Tibial nerve (tissue), 4 donors: ENCODE measurements at places on chromosomes 5 and 9.

- no peak for DNase-seq
Observed at GRCh38 chr5:6699357-6699756, 13.9 kb upstream of the TENT4A start.

GRCh38 chr5:167339205-167339604 is 952.2 kb upstream of the WWC1 start:
- no peak for DNase-seq

DNA sequence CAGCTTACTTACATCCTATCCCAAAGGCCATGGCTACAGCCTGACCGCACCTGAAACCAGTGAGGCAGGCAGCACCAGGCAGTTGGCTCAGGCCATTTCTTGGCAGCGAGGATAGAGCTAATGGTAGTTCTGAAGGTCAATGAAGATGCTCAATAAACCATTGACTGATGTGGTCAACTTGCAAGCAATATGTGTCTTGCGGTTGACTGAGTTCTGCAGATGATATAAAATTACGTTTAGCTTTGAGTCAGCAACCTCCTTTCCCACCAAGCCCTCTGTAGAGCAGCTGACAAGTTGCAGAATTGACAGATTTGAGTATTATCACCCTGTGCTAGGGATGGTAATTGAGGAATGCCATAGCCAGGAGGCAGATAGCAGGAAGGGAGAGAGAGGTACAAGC is 189.0 kb upstream of the PUM3 start:
- no peak for DNase-seq

- DNase-seq, result no peak
Observed at GRCh38 chr9:135698767-135699166, 514 bp downstream of the SOHLH1 start.

DNA sequence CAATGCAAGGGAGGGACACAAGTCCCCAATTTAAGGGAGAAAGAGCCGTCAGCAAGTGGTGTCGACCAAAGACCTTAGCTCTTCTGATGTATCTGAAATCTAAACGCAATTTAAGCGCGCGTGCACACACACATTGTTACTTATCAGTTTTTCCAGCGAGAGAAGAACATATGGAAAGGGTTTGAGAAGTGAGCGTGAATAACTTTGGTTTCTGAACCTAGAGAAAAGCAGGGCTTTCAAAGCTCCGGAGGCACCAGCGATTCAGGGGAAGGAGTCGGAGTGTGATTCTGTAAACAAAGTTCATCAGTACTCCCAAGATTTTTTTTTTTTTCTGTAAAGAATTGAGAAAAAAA is 191.8 kb downstream of the MEF2C start:
- DNase-seq, result no peak

DNA sequence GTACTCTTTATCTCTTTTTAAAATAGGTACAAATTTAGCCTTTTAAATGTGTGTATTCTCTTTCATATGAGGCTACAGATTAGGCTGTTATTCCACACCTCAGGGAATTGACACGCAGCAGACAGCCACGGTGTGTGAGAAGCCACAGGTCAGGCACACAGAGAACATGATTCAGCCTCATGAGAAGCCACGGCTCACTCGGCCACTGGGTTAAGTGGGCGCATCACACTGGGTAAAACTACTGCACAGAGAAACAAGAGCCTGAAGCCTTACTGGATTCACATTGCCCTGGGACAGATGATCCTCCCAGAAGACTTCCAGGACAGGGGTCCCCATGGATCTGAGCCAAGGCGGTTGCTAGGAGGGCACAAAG is 28.2 kb downstream of the LPCAT1 start:
- DNase-seq, result no peak

DNA sequence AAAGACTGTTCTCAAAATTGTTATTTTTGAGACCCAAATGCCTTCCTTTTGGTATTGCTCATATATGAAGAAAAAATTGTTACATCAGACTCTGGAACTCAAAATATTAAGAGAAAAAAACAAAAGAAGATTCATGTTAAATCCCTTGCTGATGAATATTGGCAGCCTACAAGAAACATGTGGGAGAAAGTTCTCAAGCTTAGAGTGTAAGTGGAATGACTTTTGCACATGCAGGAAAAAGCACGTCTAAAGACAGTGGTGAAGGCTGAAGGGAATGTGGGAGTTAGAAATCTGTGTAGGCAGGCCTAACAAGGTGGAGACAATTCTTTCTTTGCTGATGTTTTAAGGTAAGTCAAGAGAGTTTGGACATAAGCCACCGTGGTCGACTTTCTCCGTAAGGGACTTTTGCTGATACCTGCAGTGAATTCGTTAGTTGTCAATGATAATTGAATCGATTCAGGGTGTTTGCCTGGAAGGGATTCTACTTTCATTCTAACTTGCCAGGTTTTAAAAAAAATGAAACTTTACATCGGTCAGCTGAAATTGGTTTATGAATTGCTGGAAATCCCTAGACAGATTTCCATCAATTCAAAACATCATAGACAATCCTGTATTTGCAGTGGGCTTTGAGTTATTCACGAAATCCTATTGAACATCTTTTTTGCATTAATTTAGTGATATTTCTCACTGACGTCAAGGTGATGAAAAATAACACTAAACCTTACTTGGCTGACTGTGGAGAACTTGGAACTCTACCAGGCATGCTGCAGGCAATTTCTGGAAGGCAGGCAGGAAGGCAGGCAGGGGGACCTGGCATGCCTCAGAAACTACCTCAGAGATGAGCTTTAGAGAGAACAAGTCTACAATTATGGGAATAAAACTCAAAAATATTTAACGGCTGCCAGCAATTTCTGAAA is 359.1 kb upstream of the ADAMTSL1 start:
- no peak for DNase-seq

DNA sequence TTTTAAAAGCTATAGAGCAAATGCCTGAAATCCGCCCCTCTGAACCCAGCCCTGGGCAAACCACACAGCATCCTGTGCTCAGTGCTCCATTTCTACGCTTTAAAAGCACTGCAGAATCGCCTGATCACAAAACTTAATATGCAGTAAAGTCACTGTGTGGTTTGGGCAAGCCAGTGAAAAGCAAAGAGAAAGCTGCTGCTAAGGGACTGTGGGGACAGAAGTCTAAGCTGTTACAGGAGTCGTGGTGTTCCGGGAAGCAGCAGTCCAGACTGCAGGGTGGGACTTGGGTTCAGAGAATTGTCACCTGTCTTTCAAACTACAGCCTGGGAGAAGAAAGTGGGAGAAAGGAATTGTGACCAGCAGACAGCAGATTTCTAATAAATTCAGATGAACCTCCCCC is 8.2 kb downstream of the RAPGEF1 start:
- no peak for DNase-seq

GRCh38 chr5:118611332-118611945 is 376.9 kb downstream of the DTWD2 start:
- no peak for DNase-seq

DNA sequence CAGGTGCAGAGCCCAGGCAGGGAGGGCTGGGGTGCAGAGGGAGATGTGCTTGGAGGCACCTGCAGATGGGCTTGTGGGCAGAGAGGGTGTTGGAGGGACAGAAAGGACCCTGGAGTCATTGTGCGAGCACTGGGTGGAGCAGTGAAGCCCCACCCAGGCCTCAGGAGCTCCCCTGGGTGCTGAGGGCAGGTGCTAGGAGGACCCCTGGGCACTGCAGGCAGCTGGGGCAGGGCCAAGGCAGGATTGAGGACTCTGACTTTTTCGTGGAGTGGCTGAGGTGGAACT is 10.3 kb upstream of the SLC6A18 start:
- no peak for DNase-seq

- no peak for DNase-seq
Observed at GRCh38 chr9:81183761-81184160, 505.6 kb downstream of the TLE1 start.

DNA sequence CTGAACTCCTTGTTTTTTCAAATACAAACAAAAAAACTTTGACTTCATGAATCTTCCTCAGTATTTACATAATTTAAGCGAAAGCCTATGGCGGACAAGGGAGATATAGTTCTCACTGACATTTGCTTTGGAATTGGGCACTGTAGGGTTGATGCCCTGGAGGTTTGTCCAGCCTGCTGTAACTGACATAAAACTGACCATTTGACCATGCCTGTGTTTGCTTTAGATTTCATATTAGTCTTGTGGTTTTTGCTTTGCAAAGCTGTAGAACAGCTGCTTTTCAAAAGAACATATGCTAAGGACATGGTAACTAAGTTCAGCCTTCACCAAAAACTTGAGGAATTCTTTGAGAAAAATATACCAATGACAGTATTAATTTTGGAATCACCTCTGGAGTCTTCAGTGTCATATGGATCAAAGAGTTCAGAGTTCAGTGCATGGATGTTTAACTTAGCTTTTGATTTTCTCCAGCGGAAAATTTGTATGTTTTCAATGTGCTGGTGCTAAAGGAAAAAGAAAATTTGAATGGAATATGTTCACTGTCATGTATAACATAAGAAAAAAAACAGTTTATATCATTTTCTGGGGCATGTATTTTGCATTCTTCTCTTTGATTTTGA is 1013.1 kb downstream of the NR2F1-AS1 start:
- no peak for DNase-seq

- DNase-seq, result no peak
Observed at GRCh38 chr9:127105805-127106465, 16.5 kb downstream of the ANGPTL2 start.

- no peak for DNase-seq
Observed at GRCh38 chr9:125239631-125240597, 1.2 kb downstream of the HSPA5 start.

- no peak for DNase-seq
Observed at GRCh38 chr5:6545036-6545693, 87.7 kb downstream of the NSUN2 start.

DNA sequence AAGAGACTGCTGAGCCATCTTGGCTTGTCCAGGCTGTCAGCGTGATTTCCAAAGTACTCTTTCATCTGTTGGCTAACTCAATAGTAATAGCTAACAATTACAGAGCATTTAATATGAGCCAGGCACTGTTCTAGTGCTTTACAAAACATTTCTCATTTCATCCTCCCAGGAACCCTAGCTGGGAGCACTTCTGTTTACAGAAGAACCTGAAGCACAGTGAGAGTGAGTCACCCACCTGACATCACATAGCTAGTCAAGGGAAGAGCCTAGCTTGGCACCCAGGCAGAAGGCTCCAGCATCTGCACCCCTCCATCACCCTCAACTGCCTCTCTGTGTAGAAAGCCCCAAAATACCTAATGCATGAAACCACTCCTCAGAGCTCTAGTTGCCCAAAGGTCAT is 57.5 kb upstream of the IQGAP2 start:
- no peak for DNase-seq

DNA sequence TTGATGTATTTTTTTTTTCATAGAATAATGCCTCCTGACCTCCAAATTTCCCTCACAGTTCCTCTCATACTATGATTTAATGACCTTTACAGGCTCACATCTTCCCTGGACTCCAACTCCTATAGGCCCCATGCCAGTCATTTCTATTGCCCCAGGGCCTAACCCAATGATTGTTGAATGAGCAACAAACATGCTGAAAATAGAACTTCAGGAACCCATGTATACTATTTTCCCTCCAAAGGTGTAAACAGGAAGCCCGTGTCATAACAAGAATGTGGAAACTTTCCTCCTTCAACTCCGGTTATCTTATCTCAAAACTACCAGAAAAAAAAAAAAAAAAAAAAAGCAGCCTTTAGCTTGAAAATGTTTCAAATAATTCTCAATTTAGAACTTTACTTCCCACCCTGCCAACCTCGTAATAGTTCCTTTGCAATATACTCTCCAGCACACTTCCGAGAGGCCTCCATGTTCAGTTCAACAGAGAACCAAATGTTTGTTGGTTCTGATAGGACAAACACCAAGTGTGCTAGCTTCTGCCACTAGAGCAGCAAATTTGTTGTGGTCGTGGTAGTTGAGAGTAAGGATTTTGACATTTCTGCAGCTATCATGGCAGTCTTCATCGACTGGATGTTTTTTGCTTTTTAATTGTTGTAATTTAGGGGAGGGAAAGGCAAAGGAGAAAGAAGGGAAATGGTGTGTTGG is 25.8 kb downstream of the TRPM6 start:
- no peak for DNase-seq

- no peak for DNase-seq
Observed at GRCh38 chr5:440401-441201, 2.4 kb upstream of the EXOC3 start.
